ENCODE measurements at places on chromosomes 7 and 10.

- DNase-seq: no peak
Observed at GRCh38 chr7:37728747-37729146, 45.2 kb downstream of the GPR141 start.

GRCh38 chr10:87054373-87055295 lies 34.5 kb downstream of the FAM25A start:
- no peak for DNase-seq

DNA sequence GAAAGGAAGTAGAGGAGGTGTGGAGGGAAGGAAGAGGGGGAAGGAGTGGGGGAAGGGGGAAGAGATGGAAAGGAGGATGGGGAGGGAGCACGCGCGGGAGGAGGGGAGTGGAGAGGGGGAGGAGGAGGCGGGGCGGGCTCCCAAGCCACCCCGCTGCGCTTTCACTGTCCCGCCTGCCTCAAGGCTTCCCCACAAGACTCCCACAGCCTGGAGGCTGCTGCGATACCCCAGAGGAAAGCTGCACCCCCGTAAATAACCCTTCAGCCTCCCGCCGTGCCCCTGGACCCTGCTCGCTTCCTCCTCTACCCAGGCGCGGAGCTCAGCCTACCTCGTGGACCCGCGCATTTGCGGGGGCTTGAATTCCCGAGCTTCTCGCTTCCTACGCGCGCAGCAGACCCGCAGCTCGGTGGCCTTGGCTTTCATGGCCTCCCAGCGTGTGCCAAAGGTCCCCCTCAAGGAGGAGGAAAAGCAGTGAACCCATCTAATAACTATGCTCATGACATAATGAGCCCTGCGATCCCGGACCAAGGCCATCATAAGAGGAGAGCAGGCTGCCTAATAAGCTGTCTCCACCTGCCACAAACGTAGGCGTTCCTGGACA lies at the start of gene C10orf67:
TSS of gene C10orf67 (minus strand) at position 557 of the 601 bp plus-strand sequence. CDS start at position 534, 23 bp downstream.
- no peak for DNase-seq

GRCh38 chr7:134727711-134728110 lies 51.7 kb upstream of the CALD1 start:
- no peak for DNase-seq

- DNase-seq: no peak
Observed at GRCh38 chr10:21531164-21531563, 2.9 kb upstream of the MLLT10 start.

DNA sequence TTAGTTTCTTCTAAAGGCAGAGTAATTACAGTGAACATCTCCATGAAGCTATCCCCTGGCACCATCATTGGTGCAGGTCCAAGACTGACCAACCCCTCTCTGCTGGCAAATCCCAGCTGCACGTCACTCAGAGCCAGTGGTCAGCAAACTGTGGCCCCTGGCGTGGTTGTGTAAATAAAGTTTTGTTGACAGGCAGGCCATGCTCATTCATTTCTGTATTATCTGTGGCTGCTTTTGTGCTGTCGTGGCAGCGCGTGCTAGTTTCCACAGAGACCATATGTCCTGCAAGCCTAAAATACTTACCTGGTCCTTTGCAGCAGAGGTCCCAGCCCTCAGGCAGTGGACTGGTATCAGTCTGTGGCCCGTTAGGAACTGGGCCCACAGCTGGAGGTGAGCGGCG lies 117.6 kb upstream of the NPS start:
- no peak for DNase-seq

GRCh38 chr7:147207988-147208387 lies 1091.4 kb downstream of the CNTNAP2 start:
- no peak for DNase-seq

GRCh38 chr10:33749067-33749735 lies 414.7 kb upstream of the NRP1 start:
- no peak for DNase-seq

All from stimulated activated CD8-positive, alpha-beta memory T cell treated with anti-CD3 and anti-CD28 coated beads, Interleukin-7, amount 100 ng/mL, for 1 hour (primary cell).